SK-N-SH treated with all-trans-retinoic acid at 6 μM for 48 hours (cell line): ENCODE measurements at places on chromosomes 11 and 22.
A peak's percentile ranks its signal among the peaks of the same experiment; 100 is the strongest.

- ATAC-seq = no peak
Observed at GRCh38 chr11:115197031-115197430, 307.2 kb downstream of the CADM1 start.

DNA sequence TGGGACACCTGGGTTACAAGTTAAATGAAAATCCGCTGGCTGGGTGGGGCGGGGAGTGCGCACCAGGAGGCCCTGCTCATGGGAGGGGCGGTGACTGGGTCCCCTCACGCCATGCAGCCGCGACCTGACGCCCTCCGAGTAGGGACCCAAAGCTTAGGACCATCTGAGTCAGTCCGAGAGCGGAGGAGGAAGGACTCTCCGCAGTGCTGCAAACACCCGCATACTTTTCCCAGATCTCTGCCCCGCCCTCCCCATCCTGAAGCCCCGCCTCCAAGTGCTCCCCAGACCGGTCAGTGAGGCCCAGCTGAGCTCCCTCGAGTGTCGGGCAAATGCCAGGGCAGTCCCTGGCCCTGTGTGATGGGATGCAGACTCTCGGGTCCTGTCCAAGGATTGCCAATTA is 6.6 kb upstream of the FLI1 start:
- ATAC-seq = peak; percentile 59

DNA sequence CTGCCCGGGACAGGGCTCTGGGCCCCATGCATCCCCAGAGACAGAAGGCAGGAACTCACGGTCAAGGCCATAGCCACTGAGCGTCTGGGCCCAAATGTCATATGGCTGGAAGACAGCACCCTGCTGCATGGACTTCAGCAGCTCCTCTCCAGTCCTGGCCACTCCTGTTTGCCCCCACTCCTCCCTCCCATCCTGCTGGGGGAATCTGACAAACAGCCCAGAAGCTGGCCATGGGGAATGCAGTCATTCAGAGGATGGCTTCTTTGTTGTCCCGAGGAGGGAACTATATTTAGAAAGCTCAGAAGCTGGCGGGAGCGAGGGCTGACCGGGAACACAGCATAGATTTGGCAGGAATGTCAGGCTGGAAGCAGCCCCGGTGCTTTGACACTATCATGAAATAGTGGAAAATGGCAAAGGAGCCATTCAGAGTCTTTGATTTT is 35.0 kb downstream of the DKK3 start:
- peak; percentile 33 for ATAC-seq

GRCh38 chr22:40216041-40216756 is 38.5 kb downstream of the TNRC6B start:
- ATAC-seq = no peak

DNA sequence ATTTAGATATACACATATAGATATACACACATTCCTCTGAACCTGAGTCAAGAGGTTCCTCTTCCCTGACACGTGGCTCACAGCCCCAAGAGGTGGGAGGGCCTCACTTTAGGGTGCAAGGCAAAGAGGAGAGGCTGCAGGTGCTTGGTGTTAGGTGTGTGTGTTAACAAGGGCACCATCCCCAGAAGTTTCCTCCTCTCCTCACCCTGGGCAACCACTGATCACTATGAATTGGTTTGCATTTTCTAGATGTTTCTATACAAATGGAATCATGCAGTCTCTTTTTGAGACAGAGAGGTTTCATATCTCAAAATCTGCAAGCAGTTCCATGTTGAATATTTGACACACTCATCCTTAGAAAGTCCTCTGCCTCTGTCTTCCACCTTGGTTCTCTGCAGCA is 120.9 kb upstream of the NECTIN1 start:
- ATAC-seq = no peak

DNA sequence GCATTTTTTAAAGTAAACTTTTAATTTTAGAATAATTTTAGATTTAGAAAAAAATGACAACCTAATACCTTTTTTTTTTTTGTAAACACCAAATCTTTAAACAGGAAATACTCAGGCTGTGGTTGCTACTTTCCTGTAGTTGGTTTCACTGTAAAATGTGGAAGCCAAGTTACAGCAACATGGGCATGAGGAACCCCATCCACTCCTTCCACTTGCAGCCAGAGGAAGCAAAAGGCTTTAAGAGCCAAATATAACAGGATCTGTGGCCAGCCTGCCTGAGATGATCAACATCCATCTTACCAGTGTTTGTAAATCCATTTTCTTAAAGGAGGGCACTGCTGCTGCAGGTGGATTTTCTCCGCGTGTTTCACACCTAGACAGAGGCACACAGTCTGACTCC is 66.2 kb downstream of the TNRC6B start:
- no peak for ATAC-seq

DNA sequence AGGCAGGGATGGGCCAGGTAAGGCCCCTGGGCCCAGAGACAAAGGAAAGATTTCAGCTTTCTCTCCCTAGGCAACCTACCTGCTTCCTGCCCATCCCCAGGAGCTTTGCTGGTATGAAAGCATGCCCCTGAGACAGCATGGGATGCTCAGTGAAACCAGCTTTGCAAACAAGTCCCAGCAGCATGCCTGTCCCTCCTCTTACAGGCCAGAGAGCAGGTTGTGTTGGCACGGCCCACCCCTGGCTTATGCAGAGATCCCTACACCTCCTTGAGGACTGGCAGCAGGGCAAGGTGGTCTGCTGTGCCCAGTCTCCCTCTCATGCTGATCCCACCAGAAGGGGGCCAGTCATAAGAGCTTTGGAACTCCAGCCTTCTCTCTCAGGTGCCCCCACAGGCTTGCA is 3.1 kb downstream of the SCN4B start:
- no peak for ATAC-seq

DNA sequence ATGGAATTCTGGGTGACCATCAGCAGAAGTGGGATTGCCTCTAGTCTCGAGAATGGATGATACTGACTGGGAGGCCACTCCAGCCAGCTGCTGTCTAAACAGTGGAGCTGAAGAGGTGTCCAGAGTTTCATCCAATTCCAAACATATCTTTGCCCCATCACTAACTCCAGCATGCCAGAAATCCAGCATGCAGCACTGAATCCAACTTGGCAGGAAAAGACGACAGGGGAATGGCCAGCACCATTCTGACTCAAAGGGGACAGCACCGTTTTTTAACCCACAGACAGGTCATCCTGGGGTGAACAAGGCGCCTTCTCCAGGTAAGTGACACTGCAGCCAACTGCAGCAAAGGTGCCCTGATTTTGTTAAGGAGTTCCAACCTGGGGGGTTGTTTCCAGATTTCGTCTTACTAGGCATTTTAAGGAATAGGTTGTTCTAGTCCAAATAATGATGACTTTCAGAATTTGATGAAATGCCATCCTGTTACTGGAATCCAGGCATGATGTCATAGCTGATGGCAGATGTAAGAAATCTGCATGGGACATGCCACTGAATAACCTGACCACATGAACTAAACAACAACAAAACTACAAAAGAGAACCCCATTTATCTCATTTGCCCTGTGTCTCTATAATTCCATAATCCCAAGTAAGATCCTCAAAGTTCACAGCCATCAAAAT is 32.3 kb downstream of the FEZ1 start:
- no peak for ATAC-seq

DNA sequence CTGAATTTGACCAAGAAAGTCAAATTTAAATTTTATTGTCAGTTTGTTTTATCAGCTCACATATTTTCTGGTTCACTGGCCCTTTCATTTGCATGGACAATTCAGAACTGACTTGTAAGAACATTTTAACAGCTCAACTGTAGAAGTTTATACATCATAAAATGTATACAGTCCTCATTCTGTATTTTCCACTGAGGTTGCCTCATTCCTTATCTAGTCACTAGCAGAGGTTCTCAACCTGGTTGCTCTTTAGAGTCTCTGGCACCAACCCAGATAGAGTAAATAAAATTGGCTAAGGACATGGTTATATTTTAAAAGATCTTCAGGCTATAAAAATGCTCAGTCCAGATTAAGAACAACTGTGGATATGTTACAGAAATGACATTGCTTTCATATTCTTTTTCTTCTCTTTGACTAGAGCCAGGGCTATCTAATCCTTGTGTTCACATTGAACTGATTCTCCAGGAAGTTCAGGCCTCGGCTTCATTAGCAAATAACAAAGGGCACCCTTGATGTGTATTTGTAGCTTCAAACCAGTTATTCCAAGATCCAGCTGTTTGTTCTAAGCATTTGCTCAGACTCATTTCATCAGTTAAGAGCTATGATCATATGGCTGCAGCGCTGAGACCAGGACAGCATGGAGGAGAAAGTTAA is 782.5 kb downstream of the ETS1 start:
- ATAC-seq = no peak

GRCh38 chr22:43128928-43129424 is 14.2 kb downstream of the MCAT start:
- no peak for ATAC-seq

DNA sequence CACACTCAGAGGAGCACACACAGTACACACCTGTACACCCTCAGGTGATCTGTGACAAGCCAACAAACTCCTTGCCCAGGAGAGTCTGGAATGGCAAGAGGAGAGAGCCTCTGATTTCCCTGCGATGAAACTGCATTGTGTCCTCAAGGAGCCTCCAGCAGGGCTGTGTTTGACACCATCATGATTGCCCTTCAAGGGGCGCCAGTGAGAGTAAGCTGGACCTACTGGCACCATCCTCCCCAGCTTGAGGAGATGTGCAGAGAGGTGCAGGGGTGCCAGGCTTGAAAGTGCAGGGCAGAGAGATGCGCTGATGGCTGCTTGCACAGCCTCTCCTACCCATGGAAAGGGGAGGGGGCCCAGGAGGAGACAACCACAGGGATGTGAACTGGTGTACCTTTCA is 188.8 kb upstream of the CADM1 start:
- no peak for ATAC-seq

DNA sequence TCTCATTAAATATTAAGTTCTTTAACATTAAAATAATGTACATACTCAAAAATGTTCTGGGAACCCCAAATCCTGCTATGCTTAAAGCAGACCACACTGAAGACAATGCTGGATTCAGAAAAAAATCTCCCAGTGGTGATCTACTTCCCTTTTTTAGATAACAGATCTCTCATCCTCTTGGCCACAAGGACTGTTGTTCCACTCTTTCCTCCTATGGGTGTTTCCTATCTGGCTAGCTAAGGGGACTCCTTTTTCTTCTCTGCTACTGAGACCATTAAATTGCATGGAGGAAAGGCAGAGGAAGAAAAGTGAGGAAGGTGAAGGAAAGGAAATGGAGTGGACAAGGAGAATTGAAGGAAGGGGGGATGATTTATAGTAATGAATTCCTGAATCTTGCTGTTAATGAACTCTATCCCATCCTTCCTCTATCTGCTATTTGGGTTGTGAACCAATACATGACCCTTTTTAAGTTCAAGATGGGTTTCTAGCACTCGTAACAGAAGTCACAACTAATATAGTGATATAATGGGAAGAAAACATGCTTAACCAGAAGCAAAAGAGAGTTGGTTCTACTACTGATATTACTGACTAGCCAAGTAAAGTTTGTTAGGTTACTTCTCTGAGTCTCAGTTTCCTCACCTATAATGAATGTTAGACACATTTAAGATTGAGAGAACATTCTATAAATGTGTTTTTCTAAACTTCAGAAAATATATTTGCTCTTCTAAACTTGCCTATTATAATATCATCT is 53.2 kb downstream of the PIK3C2A start:
- no peak for ATAC-seq

DNA sequence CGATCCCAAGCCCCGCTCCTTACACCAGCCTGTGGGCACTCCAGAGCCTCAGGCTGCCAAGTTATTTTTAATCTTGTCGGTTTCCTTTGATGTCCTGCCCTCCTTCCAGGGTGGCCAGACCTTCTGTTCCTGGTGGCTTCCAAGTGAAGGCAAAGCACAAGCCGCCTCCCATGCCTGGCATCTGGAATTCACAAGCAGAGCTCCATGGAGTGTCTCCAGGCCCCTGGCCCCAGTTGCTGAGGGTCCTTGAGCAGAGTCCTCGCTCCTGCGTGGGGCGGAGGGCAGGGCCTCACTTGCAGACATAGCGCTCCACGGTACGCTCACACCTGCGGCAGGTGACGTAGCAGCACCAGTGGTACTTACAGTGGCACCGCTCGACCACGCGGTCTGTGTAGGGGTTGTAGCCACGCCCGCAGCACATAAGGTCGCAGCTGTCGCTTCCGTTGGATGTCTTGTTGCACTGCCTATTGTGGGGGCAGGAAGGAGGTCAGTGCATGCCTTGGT is 19.5 kb downstream of the WNT11 start:
- no peak for ATAC-seq

DNA sequence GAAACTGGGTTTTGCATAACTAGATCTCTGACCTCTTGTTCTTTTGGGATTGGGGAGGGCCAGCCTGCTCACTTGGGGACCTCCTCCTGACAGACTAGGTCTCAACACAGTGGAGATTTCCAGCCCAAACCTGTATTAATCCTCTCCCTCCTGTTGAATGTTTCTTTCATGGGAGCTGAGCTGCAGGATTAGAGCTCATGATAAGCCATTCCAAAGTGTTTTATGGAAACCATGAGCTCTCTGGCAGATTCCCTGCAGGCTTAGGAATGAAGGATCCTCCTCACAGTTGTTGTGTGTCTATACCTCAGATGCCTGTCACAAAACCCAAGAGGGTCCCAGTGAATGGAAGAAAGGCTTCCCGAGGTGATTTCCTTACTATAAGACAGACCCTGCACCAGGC is 248.4 kb upstream of the B3GAT1 start:
- ATAC-seq = no peak

GRCh38 chr22:44112191-44112590 is 68.5 kb upstream of the PARVG start:
- no peak for ATAC-seq

- no peak for ATAC-seq
Observed at GRCh38 chr22:28108851-28109250, 189.8 kb upstream of the PITPNB start.

- no peak for ATAC-seq
Observed at GRCh38 chr11:101945448-101945847, 29.1 kb upstream of the ANGPTL5 start.

DNA sequence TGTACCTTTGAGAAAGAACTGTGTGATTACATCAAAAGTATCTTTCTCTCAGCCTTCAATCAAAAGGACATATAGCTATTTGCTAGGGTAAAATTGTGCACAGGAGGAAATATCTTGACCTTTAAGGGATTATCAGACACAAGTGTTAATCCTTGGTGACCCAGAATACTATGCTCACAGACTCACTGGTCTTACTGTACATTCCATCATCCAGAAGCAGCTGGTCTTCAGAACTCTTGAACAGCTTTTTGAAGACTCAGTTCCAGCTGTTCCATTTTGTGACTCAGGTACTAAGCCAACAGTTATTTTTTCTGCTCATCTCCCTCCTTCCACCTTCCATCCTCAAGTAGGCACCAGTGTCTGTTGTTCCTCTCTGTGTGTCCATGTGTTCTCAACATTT is 19.8 kb downstream of the ZBED5 start:
- ATAC-seq = no peak
